ENCODE measurements at places on chromosomes 1 and 21.

DNA sequence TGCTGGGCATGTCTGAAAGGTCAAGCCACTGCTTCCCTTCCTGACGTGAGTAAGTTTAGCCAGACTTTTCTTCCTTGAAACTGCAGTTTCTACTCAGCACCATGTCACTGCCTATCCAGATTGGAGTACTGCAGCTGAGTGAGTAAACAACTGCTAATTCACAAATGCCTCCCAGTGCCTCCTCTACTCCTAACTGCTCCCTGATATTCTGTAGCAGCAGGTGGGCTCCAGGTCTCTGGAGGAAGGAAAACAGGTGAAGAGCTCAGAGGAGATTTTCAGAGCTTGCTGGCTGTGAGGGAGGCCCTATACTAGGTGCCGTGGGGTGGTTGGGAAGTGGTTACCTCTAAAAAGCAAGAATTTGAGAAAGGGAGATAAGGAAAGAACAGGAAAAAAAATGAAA is 96.5 kb downstream of the KIF14 start:
- no peak for DNase-seq

DNA sequence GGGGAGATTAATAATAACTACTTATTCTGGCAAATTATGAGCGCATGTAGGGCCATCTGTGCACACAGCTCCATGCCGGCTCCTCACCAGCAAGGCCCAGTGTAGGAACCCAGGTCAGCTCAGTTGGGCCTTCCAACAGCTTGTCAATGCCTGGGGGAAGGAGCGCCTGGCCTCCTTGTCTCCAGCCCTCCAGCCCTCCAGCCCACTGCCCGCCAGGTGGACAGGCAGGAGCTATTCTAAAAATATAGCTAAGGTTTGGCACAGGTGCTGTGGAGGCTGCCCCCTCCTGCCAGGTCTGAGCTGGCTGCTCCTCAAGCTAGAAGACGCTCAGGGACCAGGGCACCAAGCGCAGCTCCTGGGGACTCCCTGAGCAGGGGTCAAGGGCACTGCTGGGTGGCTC is 85.7 kb downstream of the GRIK3 start:
- DNase-seq = no peak

GRCh38 chr1:226702318-226702956 is 36.6 kb downstream of the ITPKB start:
- no peak for DNase-seq

GRCh38 chr1:211340622-211341507 is 14.2 kb downstream of the TRAF5 start:
- DNase-seq = no peak

- DNase-seq = peak; percentile 12
Observed at GRCh38 chr1:8423692-8424538, 106.0 kb downstream of the SLC45A1 start.

DNA sequence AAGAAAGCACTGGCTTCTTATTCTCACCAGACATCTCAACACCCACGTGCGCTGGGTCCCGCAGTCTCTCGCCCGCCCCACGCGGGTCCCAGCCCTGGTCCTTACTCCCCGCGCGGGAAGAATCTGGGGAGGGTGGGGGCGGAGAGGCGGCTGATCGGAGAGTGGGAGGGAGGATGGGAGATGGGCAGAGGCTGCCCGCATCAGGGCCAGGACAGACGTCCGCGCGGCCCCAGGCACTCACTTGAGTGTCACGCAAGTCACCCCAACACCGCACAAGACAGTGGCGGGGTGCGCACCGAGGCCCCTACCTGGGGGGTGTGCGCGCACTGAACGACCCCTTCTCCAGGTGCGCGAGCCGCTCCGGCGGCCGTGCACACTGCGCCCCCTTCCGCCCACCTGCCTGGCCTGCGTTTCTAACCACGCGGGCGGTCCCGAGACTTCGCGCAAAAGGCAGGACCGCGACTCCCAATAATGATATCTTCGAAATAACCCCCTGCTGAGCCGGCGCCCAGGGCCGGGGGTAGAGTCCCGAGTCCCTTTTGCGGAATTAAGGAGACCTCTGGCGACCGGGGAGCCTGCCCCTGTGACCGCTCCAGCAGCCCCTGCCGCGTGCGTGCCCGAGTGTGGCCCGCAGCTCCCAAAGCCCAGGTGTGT is 6.0 kb upstream of the SIM2 start:
- DNase-seq = no peak

- no peak for DNase-seq
Observed at GRCh38 chr1:38006008-38006828, 904 bp upstream of the FHL3 start.

- no peak for DNase-seq
Observed at GRCh38 chr1:27609210-27609555, 5.2 kb upstream of the AHDC1 start.

DNA sequence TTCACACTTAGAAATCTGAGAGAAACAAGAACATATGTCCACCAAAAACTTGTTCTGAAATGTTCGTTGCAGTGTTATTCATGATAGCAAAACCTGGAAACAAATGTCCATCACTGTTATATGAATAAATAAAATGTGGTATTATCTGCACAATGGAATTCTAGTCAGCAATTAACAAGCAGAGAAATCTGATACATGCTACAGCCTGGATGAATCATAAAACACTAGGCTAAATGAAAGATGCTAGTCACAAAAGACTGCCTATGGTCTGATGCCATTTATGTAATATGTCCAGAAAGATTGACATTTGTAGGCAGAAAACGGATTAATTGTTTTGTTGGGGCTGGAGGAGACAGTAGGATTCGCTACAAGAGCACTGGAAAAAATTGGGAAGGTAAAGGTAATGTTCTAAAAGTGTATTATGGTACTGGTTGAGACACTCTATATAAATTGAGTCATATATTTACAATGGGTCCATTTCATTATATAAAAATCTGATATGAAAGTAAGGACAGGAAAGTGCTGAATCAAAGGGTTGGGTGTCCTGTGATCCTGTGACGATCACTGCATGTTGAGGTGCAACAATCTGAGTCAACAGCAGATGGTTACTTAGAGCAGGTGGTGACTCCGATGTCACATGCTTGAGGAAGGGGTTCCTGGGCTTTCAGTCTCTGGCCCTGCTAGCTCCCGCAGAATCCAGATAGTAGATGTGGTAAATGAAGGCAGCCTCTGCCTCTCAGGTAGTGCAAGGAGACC is 102.1 kb upstream of the NBPF4 start:
- no peak for DNase-seq
